ENCODE measurements at places on chromosomes 4 and X.

DNA sequence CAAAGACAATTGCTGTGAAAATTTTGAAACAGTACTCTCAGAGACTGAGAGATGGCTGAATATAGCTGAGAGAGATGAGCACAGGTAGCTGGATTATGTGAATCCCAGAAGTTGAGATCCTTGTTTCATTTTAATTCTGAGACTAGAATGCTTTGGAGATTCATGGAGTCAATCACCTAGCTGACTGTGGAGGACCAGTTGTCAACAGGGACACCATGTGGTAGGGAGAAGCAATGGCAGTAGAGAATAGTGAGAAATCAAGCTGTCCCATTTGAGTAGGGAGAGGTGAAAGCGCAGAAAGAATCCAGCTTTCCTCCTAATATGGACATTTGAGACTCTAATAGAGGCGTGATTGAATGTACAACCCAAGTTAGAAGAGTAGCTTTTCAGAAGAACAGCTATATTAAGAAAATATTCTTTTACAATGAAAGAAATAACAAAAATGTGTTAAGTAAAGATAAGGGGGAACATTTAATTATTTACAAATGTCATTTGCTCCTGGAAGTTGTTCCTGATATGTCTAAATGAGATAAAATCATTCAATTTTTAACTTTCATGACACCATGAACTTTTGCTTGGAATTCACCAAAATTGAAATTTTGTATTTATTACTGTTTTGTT lies 30.3 kb upstream of the GLRB start:
- DNase-seq: peak; percentile 7

- DNase-seq: no peak
Measured at GRCh38 chr4:168832763-168833575, 177.1 kb downstream of the CBR4 start.

DNA sequence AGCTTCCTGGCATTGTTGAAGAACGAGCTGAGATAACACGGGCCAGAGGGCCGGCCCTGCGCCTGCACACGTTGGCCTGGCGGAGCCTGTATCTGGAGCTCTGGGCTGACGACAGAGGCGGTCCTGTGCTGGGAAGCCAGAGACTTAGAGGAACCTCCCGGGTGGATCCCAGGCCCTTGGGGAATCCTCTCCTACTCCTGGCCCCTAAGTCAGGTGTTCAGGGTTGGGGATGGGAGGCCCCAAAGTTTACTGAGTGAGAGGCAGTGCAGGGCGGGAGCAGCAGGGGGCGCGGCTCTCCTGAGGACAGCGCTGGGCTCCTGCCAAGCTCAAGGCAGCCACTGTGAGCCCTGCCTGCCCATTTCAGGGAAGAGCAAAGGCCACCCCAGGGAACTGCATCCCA lies 2.5 kb upstream of the HTRA3 start:
- no peak for DNase-seq

GRCh38 chr4:29043411-29043810 lies 1676.8 kb upstream of the PCDH7 start:
- DNase-seq: no peak

DNA sequence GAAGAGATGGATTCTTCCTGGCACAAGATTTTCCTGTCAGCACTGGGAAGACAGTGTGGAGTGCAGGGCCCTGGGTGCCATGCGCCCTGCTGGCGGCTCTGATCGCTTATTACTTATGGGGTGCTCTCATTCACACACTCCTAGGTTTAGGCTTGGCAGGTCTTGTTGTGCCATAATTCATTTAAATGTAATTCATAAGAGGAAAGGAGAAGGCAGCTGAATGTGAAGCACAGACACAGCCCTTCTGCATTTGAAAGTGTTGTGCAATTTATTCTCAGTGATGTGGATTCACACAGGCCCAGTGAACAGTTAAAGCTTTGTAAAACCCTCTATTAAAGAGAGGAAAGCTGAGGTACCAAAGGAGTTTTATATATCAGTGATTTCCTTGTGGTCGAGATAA lies 249.7 kb downstream of the C4orf33 start:
- DNase-seq: no peak

DNA sequence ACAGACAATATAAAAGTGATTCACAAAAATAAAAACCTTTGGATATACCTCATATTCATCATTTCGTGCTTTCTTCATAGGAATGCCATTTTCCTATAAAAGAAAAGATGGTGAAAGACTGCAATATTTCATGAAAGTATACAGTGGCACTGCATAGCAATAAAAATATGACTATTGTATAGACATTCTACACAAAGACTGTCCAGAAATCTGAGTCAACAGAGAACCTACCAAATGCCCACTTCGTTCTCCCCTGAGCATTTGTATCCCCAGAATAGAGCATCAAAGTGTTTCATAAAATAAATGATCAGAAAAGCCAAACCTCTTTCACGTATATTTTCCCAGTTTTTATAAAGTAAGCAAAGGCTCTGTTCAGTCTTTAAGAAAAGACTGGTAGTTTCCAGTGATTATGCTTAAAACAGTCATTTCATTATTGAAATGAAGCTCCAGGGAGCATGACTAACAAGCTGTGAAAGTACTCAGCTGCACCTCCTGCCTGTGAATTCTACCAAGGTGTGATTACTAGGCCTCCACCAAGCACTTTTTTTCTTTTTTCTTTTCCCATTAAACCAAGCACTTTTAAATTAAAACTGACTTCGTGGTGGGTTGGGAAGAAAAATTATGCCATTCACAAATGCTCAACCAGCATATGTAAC lies 20.2 kb downstream of the PPA2 start:
- no peak for DNase-seq

GRCh38 chrX:149296092-149296491 lies 209.0 kb downstream of the IDS start:
- DNase-seq: no peak

DNA sequence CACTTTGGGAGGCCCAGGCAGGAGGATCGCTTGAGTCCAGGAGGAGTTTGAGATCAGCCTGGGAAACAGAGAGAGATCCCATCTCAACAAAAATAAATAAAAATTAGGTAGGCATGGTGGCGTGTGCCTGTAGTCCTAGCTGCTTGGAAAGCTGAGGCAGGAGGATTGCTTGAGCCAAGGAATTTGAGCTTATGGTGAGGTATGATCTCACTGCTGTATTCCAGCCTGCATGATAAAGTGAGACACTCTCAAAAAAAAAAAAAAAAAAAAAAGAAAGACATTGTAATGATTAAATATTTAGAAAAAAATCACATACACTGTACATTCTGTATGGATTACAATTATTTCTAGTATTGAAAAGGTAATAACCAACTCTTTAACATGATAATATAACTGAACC lies 87.1 kb downstream of the SLIT2 start:
- DNase-seq: no peak

DNA sequence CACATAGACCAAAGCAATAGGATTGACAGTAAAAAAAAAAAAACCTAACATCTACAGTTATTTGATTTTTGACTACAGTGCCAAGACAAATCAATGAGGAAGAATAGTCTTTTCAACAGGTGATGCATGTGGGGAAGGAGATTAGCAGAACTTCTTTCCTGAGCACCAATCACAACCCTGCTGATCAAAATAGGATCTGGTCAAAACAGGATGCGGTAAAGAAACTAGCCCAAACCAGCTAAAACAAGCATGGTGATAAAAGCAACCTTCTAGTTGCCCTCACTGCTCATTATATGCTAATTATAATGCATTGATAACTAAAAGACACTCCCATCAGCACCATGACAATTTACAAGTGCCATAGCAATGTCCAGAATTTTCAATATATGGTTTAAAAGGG lies 667.5 kb downstream of the GRXCR1 start:
- no peak for DNase-seq

DNA sequence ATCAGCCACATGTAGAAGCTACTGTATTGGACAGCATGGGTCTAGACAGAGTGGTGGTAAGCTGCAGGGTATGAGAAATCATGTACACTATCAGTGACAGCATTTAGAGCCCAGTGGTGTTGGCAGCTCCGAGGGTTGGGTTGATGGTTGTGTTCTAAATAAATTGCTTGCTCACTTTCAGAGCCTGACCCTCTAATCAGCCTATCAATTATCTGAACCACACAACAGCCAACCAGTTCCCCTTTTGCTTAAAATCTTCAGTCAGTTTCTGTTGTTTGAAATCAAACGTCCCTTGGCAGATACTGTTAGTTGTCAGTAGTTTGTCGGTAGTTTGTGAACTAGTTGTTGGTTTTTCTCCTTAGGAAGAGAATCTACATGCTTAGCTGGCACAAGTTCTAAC lies 99.8 kb upstream of the RAI2 start:
- no peak for DNase-seq

- DNase-seq: no peak
Measured at GRCh38 chr4:136002316-136002715, 1530.0 kb downstream of the PCDH18 start.

DNA sequence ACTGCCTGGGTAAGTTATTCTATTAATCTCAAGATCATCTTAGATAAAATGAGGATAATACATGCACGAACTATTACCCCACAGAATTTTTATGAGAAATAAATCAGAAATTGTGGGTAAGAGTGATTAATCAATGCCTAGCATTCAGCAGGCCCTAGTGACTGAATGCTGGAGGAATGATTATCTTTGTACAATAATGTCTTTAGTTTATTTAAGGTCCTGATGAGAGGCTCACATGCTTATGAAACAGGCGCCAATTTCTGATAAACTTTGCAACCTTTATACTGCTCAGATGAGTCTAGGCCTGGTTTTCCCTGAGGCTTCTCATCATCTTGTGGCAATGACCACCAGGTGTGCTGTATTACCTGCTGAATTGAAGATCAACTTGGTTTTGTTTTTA lies 27.8 kb upstream of the BMP2K start:
- DNase-seq: no peak

- no peak for DNase-seq
Measured at GRCh38 chrX:119105826-119106225, 21.8 kb downstream of the KIAA1210 start.

GRCh38 chrX:21610168-21610567 lies 48.0 kb downstream of the KLHL34 start:
- no peak for DNase-seq

GRCh38 chrX:11059933-11060332 lies 51.2 kb upstream of the HCCS start:
- no peak for DNase-seq

DNA sequence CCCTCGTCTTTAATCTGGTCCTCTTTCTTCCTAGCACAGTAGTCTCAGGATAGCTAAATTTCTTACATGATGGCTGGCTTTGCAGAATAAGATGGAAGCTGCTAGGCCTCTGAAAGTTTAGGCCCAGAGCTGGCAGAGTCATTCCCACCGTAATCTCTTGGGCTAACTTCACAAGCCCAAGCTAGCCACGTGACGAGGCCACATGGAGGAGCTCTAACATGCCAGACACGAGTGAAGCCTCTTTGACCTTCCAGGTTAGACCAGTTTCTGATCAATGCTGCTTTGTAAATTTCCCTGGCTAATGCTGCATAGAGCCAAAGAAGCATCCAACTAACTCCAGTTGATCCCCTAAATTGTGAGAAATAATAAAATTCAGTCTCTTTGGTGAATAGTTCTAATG lies 9.5 kb upstream of the CENPE start:
- no peak for DNase-seq

- no peak for DNase-seq
Measured at GRCh38 chr4:138576684-138577083, 334.5 kb upstream of the SLC7A11 start.

DNA sequence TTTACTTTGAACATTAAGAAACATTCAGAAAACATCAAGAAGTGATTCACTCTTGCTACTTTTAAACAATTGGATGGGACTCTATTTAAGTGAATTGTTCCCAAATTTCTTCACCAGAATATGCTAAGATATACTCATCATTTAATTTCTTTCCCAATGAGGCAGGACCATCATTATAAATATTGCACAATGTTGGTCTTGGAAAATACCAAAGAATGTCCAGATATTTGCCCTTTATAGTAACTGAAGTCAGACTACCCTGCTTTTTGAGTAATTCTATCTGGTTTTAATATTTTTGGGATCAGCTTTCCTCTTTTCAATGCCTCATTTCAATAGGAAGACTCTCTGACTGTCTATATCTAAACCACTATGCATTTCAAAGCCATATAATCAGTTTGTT lies 129.4 kb upstream of the TENM3 start:
- DNase-seq: no peak

- no peak for DNase-seq
Measured at GRCh38 chr4:86403575-86403974, 43.7 kb upstream of the MAPK10 start.

DNA sequence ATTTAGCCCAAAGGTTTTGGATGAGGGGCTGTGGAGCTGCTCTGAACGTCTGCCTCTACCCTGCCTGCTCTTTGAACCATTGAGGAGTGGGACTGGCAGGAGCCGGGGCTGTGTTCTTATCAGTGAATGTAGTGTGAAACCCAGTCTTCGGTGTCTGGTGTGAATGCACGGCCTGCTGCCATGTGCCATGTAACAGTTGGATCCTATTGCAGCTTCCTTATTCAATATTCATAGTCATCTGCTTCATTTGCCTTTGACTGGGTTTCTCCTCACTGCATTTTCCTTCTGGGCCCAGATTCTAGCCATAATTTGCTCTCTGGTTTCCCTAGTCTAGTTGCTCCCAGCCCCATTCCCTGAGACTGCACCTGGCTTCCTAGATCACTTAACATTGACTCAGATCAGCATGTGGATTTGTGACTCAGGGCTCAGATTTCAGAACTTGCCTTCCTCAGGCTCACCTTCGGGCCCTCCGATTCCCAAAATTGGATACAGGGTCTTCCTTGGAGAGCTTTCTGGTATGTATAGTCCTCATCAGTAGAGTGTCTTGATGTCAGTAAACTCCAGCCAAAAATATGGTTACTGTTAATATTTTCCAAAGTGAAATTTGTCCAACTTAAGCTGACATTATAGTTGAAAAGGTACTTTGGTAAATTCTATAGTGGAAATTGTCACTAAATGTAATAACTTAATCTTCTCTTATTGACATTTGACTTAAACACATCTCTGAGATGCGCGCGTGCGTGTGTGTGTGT lies 94.0 kb upstream of the DDIT4L start:
- DNase-seq: no peak

DNA sequence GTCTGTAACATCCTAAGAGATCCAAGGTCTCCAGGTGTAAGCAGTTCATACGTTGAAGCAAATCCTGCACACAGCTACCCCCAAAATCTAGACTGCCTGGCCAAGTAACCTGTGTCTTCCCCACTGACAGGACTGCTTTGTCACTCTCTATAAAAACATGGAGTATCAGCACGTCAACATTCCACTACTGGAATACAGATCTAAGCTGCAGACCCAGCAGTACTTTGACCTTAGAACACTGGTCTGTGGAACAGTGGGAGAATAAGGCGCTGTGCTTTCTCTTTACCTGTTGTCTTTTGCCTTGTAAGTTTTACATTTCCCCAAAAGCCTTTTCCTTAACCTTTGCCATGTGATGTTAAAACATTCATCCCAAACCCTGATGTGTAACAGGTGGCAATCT lies 137.4 kb downstream of the JADE1 start:
- DNase-seq: no peak

- DNase-seq: no peak
Measured at GRCh38 chr4:74640111-74640903, 154.0 kb downstream of the BTC start.
